ENCODE measurements at places on chromosomes 3 and 15.

- DNase-seq: no peak
Measured at GRCh38 chr3:179977356-179977755, 59.4 kb downstream of the PEX5L start.

GRCh38 chr3:85783291-85783690 lies 824.5 kb downstream of the CADM2 start:
- no peak for DNase-seq

DNA sequence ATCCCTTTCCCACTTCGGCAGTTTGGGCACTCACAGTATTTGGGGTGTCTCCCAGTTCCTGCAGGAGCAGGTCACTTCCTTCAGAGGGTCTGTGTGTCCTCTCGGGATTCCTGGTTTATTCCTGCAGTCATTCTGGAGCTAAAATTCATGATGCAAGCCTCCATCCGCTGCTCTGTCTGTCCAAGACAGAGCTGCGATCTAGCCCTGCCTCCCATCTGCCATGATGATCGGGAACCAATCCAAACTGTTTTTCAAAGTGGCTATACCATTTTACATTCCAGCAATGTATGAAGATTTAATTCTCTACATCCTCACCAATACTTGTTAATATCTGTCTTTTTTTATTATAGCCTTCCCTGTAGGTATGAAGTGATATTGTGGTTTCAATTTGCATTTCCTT lies 273.0 kb downstream of the EPHB1 start:
- DNase-seq: no peak

GRCh38 chr3:192957441-192958021 lies 39.9 kb upstream of the MB21D2 start:
- no peak for DNase-seq

DNA sequence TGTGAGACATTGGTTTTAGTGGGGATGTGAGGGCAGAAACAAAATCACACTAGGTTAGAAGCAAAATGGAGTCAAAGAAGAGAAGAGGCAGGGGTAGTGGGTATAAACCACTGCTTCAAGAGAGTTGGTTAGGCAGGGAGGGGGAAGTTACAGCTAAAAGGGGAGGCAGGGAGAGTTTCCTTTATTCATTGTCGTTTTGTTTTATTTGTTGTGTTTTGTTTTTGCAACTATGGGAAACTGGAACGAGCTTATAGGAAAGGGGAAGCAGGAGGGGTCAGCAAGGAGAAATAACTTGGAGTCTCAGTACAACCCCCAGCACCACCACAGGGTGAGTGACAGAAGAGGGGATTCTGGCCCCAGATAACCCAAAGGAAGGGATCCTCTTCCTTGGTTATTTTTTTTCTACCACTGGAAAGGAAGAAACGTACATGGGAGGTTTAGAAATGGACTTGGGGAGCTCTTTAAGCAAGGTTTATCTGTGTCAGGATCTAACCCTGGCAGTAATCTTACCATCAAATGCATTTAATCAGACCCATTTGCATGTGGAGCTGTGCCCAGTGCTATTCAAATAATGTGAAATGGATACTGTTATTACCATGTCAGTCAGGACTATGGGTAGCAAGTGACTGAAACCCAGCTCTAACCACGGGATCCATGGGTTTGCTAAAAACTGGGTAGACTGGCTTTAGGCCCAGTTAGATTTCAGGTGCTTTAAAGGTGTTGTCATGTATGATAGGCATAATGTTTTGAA lies 68.7 kb downstream of the CCNL1 start:
- DNase-seq: no peak

GRCh38 chr3:46540550-46540949 lies 25.6 kb downstream of the LRRC2 start:
- no peak for DNase-seq

DNA sequence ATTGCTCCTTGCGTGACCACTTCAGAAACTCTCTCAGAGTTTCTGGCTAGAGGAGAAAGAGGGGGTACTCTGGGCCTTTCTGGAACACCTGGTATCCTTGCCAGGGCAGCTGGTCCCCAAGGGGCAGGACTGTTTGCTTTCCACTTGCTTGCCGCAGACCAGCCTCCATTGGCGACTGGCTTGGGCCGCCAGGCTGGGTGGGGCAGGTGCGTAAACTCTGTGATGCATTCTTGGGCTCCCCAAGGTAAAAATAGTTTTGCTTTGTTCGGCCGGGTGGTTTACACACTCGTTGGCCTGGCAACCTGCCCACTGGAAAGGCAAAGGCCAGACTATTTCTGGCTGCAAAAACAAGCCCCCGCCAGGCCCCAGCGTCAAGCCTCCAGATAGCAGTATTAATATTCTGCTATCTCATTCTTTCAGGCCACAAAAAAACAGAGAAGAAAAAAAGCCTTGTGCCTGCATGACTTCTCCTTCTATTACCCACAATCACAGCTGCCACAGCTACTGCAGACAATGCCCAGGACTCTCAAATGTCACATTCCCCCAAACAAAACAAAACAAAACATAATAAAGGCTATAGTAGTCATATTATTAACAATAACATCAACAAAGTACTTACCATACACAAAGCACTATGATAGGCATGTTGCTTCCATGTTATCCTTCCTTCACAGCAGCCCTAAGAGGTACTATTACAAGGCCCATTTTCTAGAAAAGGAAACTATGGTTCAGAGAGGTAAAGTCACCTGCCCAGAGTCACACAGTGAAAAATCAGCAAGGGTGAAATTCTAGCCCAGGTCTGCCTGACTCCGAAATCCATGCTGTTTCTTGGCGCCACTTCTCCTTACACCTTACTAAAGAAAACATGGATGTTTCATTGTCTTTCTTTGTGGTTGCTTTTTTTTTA lies 14.0 kb upstream of the SSUH2 start:
- no peak for DNase-seq

GRCh38 chr3:169509780-169510692 lies 153.5 kb downstream of the MECOM start:
- no peak for DNase-seq

GRCh38 chr15:79192462-79193036 lies 90.0 kb upstream of the ANKRD34C start:
- DNase-seq: no peak

- no peak for DNase-seq
Measured at GRCh38 chr3:98136631-98137030, 6.1 kb downstream of the OR5H1 start.

GRCh38 chr15:50908209-50909009 lies at the start of gene AP4E1:
Gene AP4E1 (plus strand): TSS chr15:50908683. CDS start chr15:50908779, 96 bp downstream.
- DNase-seq: peak; percentile 91

- DNase-seq: no peak
Measured at GRCh38 chr3:145623349-145623748, 537.6 kb downstream of the PLOD2 start.

DNA sequence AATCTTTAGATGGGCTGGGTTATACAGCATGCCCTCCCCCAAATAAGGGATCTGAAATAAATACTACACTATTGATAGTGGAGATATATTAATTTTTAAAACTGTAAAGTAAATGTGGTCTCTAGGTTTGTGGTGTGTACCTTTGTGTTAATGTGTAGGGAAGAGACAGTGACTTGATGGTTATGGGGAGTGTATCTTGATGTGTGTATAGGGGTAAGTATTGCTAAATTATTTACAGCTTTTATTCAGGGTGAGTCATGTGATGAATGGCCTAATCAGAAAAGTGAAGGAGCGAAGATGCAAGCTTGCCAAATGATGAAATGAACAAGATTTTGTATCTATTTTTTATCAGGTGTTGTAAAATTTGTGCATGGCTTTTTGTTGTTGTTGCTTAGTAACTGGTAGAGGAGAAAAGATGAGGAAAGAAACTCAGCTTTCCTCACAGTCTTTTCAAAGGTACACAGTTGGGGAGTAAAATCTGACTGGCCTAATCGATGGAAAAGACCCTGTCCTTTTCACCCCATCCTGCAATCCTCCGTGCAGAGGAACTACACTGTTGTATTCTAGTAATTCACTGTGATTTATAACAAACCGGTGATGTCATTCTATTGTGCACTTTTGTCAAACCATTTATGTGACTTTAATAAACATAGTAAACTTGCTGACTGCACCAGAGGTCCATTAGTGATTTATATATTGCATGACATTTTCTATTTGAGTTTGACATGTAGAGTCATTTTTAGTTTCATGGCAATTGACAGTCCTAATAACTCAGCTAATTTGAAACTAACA lies 17.7 kb downstream of the FEM1B start:
- DNase-seq: no peak

- DNase-seq: no peak
Measured at GRCh38 chr3:146226881-146227280, 24.0 kb downstream of the PLSCR4 start.

DNA sequence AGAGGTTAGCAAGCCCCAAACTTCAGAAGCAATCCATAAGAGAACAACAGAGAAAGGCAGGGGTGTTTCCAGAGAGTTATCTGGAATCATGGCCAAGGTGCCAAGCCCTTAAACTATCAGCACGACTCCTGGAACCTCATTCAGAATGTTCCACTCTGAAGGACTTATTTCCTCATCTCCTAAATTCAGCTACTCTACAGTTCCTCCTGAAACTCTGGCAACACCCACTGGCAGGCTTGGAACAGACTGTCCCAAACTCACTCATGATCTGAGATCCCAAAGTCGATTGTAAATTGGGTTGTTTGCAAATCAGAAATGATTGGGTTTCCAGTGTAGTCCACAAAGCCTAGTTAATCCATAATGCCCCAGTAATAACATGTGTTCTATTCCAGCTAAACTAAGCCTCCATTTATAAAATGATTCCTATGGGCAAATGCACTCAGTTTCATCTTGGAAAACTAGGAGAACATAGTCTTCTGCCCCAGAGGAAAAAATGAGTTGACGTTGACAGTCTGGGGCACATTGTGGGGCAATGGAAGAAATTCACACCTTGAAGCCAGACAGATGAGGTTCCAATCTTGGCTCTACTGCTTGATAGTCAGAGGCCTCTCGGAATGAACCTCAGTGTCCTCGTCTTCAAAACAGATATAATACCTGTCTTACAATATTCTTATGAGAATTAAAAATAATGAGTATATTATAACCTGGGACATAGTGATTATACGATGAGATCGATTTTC lies 65.9 kb downstream of the SLCO2A1 start:
- DNase-seq: no peak

DNA sequence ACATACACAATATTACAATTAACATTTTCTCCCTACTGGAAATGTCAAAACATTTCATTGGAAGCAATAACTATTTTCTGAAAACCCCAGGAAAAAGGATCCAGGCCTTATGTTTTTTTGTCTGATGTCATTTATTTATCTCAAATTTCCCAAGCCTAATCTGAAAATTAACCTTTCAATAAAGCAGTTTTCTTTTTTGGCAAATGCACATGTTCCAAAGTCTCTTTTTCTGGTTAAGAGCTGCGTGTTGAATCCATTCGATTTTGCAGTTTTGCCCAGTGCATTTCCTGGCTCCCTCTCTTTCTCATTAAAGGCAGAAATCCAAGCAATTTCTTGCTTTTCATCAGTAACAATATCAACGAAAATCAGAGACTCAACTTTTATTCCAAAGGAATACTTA lies 222.3 kb downstream of the NR1D2 start:
- no peak for DNase-seq

- DNase-seq: no peak
Measured at GRCh38 chr3:187963677-187964385, 190.1 kb upstream of the LPP start.

DNA sequence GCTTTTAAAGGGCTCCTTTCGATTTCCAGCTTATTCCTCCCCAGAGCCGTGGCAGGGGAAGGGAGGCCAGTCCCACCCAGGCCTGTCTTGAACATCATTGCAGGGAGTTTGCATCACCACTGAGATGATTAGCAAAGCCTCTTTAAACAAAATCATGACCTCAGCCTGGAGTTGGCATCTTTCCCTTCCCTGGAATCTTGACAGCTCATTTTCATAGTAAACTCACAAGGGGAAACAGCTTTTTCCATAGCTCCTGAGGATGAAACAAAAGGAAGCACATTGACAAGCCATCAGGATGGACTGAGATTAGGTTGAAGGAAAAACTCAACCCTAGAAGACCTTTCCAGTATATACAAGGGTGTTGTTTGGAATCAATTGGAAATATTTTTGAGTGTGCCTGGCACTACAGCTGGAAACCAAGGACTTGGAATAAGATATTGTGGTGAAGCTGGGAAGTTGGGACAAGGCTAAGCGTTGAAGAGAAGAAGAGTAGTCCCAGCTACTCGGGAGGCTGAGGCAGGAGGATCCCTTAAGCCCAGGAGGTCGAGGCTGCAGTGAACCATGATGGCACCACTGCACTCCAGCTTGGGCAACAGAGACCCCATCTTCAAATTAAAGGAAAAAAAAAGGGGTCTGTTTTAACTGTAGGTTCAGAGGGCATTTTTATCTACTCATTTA lies 3.1 kb upstream of the LARP6 start:
- DNase-seq: no peak

DNA sequence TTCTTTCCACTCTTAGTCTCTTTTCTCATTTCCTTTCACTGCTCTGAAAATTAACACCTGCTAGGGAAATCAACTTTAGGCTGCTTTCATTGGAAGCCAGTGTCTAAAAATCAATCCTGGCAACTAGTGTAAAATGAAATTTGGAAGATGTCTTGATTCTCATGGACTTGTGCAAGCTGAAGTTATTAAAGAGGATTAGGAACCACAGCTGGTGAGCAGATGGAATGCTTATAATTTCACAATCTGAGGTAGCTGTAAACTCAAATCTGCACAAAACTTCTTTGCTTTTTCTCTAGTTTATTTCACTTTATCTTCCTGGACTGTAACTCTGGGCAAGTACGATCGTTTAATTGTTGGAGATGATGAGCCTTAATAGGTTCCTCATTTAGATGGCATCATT lies 175.6 kb downstream of the GHSR start:
- DNase-seq: no peak

DNA sequence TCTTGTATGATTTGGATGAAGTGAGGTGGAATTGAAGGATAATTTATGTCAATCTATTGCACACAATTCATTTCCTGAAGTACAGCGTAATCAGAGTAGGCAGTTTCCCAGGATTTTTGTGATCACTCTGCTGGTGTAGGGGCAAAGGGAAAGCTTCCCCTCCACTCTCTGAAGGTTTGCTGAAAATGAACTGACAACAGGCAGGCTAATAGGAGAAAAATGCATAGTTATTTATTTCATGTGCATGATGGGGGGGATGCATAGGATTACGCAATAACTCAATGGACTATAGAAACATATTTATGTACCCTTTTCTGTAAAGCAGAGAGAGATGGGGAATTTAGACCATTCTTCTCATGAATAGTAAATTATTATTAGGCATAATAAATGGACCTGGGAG lies 872.9 kb downstream of the NAALADL2 start:
- DNase-seq: no peak

DNA sequence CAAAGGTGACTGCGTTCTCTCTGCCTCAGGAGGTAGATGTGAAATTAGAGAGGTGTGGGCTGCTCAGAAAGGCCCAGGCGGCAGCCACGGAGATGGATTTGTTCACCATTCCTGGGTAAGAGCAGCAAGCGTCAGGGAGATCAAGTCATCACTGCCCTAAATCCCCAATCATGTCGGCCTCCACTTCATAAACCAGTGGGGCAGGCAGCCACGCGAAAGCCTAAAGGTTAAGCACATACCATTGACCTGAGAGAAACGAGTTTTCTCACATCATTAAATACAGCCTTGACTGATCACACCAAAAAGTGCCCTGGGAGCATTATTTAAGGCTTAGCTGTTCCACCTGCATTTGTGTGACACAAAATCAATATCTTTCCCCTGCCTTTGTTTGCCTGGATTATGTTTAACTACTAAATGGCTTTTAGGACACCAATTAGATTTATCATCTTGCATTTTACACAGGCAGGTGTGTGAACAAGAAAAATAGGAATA lies 50.7 kb upstream of the FOXB1 start:
- DNase-seq: no peak

Measured in stimulated activated naive CD4-positive, alpha-beta T cell treated with Interleukin-2 at 50 U/mL for 16 hours (primary cell).